Effector CD4-positive, alpha-beta T cell (primary cell): ENCODE measurements at places on chromosomes 1 and 21.

DNA sequence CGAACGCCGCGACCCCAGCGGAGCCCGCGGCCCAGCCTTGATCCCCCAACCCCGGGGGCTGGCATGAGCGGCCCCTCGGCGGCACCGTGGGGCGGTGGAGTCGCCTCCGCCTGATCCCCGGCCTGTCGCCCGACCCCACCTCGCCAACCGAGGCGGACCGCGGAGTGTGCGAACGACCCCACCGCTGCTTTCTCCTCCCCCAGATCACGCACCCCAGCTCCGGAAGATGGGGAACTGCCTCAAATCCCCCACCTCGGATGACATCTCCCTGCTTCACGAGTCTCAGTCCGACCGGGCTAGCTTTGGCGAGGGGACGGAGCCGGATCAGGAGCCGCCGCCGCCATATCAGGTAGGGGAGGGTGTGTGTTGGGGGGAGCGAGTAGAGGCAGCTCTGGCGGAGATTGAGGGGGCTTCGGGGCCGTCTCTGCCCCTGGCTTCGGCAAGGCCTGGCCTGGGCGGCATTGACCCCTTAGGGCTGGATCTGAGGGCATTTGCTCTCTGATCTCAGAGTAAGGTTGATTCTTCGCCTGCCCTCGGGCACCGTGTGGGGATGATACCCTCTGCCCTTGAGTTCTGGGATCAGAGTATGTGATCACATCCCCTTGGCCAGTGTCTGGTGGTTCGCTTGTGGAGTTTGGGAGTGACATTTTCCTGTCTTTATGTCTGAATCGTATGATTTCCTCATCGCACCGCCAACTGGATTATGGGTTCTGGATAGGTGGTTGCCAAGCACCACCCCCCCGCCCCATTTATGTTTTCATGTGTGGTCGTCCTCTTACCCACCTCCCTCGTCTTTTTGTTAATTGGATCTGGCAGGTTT is 668 bp downstream of the RNF11 start:
- DNase-seq, result peak; percentile 23

DNA sequence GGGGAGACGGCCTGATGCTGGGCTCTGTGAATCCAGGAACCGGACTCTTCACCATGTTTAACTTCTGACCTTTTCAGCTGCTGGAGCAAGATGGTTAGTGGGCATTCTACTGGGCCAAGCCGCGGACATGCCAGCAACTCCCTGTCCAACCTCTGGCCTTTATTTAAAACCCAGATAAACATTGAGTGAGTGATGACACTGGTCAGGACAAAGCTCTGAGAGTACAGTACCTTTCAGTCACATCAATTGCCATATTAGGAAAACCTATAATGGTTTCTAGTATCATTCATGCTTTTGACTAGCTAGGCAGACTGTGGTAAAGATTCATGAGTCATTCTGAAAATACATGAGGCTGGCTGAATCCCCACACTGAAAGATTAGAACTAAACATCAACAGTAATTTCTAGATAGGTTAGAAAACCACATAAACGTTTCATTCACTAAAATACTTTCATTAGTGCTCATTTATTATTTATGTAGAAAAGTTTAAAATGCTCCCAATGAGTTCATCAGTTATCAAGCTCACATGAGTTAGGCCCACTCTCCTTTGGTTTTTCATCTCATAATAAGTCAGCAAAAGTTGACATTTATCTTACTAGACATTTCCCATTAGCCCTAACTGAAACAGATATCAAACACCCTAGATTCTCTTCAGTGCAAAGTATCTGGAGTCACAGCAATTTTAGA is 7.1 kb upstream of the ACTA1 start:
- DNase-seq, result no peak

DNA sequence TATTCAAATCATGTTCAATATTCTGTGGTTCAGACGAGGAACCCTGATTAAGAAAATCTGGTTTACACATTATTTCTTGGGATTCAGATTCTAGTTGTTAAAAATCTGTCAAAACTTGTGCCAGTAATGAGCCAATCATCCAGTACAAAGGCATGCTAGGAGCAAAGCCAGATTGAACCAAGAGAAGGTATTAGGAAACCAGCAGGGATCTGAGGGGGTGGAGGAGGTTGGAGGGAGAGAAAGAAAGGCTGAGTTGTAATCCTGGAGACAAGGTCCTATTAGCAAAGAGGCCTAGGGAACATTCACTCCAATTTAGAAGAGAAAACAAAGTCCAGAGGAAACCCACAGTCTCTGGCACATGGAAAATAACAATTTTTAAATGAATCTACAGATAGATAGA is 352.9 kb downstream of the LTN1 start:
- no peak for DNase-seq

GRCh38 chr1:905071-905749 is 18.5 kb upstream of the SAMD11 start:
- DNase-seq, result no peak

DNA sequence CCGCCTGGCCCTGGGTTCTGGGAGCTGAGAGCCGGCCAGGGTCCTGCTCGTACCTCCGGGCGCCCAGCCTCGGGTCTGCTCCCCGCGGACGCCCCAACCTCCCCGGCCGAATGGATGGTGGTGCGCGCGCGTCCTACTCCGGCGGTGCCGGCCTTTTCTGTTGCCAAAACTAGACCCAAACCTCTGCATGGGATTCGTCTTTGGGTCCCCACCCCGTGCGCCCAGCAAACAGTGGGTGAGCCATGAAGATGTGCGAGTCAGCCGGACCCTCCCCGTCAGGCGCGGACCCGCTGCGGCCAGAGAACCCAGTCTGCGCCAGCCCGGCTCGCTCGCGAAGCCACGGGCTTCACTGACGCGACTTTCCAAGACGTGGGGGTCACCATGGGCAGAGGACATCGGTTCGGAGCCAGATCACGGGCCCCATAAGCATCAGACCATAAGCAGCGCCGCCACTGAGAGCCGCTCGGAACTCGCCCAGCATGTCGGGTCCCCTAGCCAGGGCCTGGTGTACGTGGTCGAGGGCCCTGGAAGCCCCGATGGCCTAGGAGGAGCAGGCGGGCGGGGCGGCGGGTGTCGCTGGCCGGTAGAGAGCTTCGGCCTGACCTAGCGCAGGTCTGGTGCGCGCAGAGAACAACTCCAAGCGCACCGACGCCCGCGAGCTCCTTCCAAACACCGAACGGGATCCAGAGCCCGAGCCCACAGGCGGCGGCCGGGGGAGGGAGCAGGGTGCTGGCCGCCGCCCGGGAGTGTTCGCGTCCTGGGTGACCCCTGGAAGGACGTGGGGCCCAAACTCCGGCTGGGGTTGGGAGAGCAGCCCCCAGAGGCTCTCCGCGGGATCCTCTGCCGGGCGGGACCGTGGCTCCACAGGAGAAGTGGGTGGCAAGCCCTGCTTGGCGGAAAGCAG is 1.0 kb upstream of the TP73 start:
- DNase-seq, result no peak

DNA sequence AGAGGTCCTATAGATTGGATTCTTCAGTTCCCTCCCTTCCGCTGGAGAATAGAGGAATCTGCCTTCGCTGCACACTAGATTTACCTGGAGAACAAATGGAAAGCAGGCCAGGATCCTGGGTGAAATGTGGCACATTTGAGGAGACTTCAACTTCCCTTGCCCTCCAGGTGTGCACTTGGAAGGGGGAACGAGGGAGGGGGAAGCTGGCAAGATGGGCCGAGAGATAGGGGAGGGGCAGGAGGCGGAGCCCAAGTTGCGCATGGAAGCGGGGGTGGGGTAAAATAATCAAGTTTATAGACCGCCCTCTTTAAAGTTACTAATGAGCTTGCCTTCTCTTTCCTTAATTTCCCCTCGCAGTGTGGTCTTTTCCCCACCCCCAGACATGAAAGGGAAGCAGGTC is 155.7 kb upstream of the CAMK1G start:
- DNase-seq, result no peak

GRCh38 chr1:190479516-190479915 is 1.9 kb upstream of the BRINP3 start:
- DNase-seq, result no peak

- no peak for DNase-seq
These were observed 14.1 kb upstream of the KIAA1614 start for GRCh38 chr1:180898441-180899219.

- no peak for DNase-seq
These were observed 249.0 kb upstream of the ZP4 start for GRCh38 chr1:238139713-238140112.

DNA sequence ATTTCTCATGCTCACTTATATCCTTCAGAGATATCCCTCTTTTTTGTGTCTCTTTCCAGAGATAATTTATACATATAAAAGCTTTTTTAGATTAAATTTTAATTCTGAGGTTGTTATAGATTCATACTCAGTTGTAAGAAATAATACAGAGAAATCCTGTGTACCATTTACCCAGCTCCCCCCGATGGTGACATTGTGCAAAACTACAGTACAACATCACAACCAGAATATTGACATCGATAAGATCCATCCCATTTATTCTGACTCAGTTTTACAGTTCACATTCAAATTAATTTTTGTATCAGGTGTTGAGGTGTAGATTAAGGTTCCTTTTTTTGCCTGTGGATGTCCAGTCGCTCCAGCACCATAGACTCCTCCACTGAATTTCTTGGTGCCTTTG is 14.3 kb downstream of the DMRTB1 start:
- no peak for DNase-seq

DNA sequence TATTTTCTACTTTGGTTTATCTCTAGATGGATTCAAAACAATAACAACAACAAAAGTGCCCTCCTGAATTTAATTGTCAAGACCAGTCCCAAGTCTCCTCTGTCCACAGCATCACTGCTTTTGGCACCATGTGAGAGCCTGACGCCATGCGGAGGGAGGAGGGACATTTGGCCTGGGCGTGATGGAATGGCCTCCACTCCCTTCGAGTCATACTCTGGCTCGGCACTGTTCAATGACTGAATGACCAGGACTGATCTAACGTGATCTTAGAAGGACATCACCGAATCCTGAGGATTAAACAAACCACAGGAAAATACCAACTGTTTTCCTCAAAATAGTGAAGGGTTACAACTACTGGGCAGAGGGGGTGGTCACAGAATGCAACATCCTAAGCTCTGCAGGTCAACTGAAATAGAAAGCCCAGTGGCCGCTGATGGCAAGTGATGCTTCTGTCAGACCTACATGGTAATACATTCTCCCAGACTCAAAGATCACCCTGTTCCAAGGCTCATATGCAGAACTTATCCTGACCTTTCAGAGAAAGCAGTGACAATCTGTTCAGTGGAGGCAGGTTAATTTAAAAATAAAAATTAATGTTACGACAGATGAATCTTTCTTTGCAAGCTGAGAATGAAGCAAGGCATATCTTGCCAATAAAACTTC is 19.1 kb downstream of the SRSF4 start:
- no peak for DNase-seq

- no peak for DNase-seq
These were observed 1.5 kb downstream of the LCE3E start for GRCh38 chr1:152565115-152565514.

- DNase-seq, result no peak
These were observed 148.7 kb downstream of the RUNX1 start for GRCh38 chr21:34900376-34900775.

- DNase-seq, result no peak
These were observed 133.8 kb downstream of the AK5 start for GRCh38 chr1:77415579-77415978.
